ENCODE measurements at places on chromosomes 12 and 14. TPM values are rescaled to one million over a fixed set of nuclear protein-coding genes. Genes with fewer than 3 reads are reported as not detected.

DNA sequence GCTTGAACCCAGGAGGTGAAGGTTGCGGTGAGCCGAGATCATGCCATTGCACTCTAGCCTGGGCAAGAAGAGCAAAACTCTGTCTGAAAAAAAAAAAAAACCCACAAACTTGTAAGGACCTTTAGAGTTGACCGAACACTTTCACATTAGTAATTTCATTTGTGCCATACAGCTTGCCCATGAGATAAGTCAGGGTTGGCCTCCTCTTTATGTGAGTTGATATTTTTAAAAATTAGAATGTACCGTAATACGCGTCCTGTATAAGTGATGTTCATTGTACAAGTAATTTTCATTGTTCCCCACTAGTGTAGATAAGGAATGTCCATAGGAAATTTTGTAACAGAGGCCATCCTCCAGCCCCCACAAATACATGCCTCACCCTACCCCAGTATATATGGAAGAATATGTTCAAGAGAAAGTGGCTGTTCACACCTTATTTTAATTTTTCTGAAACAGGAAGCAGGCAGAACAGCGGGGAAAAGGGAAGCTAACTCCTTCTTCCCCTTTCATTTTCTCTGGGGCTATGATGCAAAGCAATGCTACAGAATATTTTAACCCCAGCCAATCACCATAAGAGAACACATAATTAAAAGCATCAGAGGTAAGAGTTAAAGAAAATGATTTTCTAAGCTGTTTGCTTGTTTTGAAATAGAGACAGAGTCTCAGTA is 31.9 kb upstream of the HIF1A start:
- no peak for DNase-seq
- peaks cover 5% of the 10 kb centered on the region for H3K4me1 ChIP-seq
- H3K27ac ChIP-seq = no peak overlapping the region
- no peaks in the 10 kb centered on the region for H3K36me3 ChIP-seq
- no peaks in the 10 kb centered on the region for H3K27me3 ChIP-seq
- no peak overlapping the region for H3K4me3 ChIP-seq

DNA sequence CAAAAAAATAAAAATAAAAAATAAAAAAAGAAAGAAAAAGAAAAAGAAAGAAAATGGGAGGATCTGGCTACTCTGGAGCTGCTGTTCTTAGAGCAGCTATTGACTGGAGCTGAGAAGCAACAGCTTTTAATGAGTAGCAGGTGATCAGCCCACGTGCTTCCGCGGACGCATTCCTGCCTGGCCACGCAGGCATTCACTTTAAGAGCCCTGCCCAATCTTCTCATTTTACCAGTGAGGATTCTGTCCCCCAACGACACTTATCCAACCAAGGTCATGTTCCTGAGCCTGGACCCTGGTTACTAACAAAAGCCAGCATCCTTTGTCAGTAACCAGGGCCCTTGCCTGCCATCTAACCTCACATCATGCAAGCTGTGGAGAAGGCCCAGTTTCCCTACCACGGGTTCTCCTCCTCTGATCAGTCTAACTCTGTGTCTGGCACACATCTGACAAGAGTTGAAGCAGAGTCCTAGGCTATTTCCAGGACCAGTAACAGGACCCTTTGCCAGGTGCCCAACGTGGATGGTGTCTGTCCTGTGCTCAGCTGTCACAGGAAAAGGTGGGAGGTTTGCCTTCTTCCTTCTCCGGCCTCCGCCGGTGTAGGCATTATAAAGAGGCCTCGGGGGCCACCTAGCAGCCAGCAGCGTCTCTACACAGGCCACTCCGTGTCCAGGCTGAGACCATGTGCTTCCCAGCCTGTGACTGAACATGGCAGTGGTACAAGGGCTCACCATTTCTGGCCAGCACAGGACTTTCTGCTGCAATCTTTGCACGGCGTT is 60.9 kb upstream of the GPATCH2L start:
- H3K27ac ChIP-seq = no peak overlapping the region
- H3K27me3 ChIP-seq = no peaks in the 10 kb centered on the region
- H3K36me3 ChIP-seq = no peaks in the 10 kb centered on the region
- no peak overlapping the region for H3K4me3 ChIP-seq
- no peaks in the 10 kb centered on the region for H3K4me1 ChIP-seq

The RNASE11 gene
- not detected for total RNA-seq

DNA sequence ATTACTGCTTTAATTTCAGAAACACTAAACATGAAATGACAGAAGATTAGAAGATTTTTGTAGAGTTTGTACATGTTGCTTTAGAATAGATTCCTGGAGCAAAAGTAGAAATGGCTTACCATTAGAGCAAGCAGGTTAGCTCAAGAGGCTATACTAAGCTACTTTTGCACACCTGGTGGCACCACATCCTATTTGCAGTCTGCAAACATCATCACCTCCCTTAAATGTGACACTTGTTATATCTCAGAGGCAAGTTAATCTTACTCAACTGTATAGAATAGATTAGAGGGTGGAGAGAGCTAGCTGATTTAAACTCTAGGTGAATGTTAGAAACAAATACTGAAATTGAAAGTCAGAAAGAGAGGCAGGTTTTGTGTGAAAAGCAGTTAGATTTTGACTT is 30.7 kb upstream of the OR4E1 start:
- no peaks in the 10 kb centered on the region for H3K27me3 ChIP-seq
- H3K4me3 ChIP-seq = no peak overlapping the region
- H3K4me1 ChIP-seq = no peaks in the 10 kb centered on the region
- DNase-seq = no peak

DNA sequence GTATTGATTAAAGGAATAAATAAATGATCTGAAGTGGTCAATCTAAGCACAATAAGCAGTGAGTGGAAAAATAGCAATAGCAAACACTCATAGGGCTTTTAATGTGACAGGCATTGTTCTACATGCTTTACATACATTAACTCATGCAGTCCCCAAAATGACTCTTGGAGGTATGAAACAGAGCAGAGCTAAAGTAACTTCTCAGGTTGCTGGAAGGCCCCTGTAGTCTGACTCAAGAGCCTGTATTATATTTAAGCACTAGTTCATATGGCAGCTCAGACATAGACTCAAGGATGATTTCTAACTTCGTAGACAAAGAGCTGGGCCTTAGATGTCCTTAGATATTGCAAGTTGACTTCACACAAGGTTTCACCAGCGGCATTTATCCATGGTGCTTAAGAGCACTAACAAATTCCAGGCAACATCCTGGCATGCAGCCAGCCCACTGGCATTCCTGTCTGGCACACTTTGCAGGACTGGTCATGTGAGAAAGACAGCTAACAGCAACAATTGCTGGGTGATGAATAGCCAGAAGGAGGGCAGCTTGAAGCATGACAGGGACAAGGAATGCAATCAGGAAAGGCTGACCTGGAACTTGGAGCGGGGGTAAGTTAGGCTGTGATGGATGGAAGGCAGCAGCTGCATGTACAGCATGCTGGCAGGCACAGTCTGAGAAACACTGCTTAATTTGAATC is 22.9 kb upstream of the KTN1 start:
- no peaks in the 10 kb centered on the region for H3K4me1 ChIP-seq
- no peak for DNase-seq
- no peak overlapping the region for H3K4me3 ChIP-seq
- no peak overlapping the region for H3K27ac ChIP-seq
- no peaks in the 10 kb centered on the region for H3K36me3 ChIP-seq

The PRR4 gene
- not detected for total RNA-seq

The C14orf39 gene
- total RNA-seq = 7.9 TPM

The CLEC1A gene
- 13.2 TPM for total RNA-seq

- peak overlapping the region; percentile 56 for H3K4me3 ChIP-seq
- H3K36me3 ChIP-seq = no peaks in the 10 kb centered on the region
- H3K27me3 ChIP-seq = no peaks in the 10 kb centered on the region
- no peak overlapping the region for H3K27ac ChIP-seq
- no peak for DNase-seq
Observed at GRCh38 chr14:104116756-104117340, 21.5 kb upstream of the KIF26A start.

- no peaks in the 10 kb centered on the region for H3K27me3 ChIP-seq
- H3K27ac ChIP-seq = no peak overlapping the region
- DNase-seq = no peak
- peaks cover 6% of the 10 kb centered on the region for H3K36me3 ChIP-seq
- no peak overlapping the region for H3K4me3 ChIP-seq
Observed at GRCh38 chr14:75435473-75435872, 7.7 kb downstream of the JDP2 start.

DNA sequence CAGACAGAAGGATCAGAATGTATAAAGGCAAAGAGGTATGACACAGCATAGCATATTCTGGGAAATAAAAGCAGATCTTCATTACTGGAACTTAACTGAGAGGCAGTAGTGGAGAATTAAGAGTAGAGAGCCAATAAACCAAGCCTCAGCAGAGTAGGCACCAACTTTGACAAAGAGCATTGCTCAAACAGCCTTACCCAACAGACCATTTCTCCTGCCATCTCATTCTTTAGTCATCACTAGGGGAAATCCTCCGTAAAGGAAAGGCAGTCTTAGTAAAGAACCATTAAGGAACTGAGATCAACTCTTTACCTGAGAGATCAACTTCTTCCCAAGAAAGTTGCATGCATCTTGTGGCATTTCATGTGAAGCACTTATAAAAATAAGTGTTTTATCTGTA is 36.6 kb downstream of the SENP1 start:
- H3K36me3 ChIP-seq = peaks cover 24% of the 10 kb centered on the region
- no peak for DNase-seq
- H3K4me1 ChIP-seq = no peaks in the 10 kb centered on the region
- no peak overlapping the region for H3K4me3 ChIP-seq
- H3K27me3 ChIP-seq = no peaks in the 10 kb centered on the region
- H3K27ac ChIP-seq = no peak overlapping the region

DNA sequence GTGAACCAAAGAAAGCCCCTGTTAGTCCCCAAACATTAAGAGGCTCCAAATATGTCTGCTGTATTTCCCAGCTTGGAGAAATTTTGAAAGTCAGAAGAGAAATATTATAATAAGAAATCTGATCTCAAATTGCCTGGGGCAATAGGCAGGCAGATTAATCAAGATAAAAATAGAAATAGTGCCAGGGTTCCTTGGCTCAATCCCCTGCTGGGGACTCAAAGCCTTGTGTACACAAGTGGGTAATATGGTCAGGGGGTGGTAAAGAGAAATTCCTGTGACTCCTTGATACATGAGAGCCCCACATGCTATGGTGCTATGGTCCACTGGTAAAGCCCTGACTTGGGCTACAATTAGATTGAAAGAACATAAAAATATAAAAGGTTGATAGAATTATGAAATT is 41.3 kb upstream of the ARID2 start:
- no peak overlapping the region for H3K4me3 ChIP-seq
- no peak for DNase-seq
- no peaks in the 10 kb centered on the region for H3K36me3 ChIP-seq
- H3K27ac ChIP-seq = no peak overlapping the region
- no peaks in the 10 kb centered on the region for H3K4me1 ChIP-seq

The DYNLL1 gene
- 216 TPM for total RNA-seq

DNA sequence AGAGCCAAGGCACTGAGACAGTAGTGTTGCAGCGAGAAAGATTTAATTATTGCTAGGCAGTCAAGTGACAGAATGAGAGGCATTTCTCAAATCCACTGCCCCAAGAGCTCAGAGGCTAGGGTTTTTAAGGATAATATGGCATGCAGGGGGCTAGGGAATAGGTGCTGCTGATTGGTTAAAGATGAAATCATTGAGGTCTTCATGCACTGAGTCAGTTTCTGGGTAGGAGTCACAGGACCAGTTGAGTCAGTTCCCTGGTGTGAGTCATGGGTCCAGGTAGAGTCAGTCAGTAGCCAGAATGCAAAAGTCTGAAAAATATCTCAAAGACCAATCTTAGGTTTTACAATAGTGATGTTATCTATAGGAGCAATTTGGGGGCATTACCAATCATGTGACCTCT is 323.8 kb downstream of the RGS6 start:
- H3K4me3 ChIP-seq = no peak overlapping the region
- DNase-seq = no peak
- H3K4me1 ChIP-seq = no peaks in the 10 kb centered on the region
- H3K27ac ChIP-seq = no peak overlapping the region

The GLS2 gene
- total RNA-seq = not detected

The LRRC9 gene
- total RNA-seq = not detected

DNA sequence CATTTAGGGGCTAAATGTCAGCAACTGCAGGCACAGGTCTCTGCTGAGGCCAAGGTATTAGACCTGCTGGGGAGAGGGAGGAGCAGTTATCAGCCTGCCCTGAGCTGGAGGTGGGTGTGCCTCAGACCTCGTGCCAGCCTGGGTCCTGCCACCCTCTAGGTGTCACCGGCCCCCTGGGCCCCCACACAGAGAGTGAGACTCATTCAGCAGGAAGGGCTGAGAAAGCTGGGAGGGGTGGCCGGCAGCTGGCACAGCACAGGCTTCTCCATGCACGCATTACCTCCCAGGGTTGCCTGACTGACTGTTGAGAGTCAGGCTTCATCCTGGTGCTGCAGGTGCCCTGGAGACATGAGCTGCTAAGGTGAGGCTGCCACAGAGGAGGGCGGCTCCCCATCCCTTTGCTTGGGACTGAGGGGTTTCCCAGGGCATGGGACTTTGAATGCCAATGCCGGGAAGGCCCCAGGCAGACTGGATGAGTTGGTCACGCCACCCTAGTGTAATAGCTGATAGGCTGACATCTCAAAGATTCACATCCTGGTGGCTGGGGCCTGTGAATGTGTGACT is 75.3 kb upstream of the C14orf180 start:
- no peaks in the 10 kb centered on the region for H3K4me1 ChIP-seq
- H3K27ac ChIP-seq = no peak overlapping the region
- H3K4me3 ChIP-seq = no peak overlapping the region
- no peaks in the 10 kb centered on the region for H3K27me3 ChIP-seq
- no peak for DNase-seq
- no peaks in the 10 kb centered on the region for H3K36me3 ChIP-seq

GRCh38 chr12:26374934-26375680 is 179.7 kb downstream of the SSPN start:
- H3K36me3 ChIP-seq = no peaks in the 10 kb centered on the region
- H3K4me1 ChIP-seq = no peaks in the 10 kb centered on the region
- DNase-seq = no peak

The TUNAR gene
- total RNA-seq = not detected

- no peaks in the 10 kb centered on the region for H3K27me3 ChIP-seq
- no peaks in the 10 kb centered on the region for H3K36me3 ChIP-seq
- H3K4me3 ChIP-seq = no peak overlapping the region
- H3K27ac ChIP-seq = no peak overlapping the region
Observed at GRCh38 chr14:49447540-49448107, 138.6 kb downstream of the RPS29 start.

GRCh38 chr14:99946652-99947489 is 118.4 kb upstream of the EVL start:
- H3K27ac ChIP-seq = no peak overlapping the region
- peaks cover 6% of the 10 kb centered on the region for H3K36me3 ChIP-seq
- H3K4me3 ChIP-seq = no peak overlapping the region
- no peaks in the 10 kb centered on the region for H3K27me3 ChIP-seq
- peaks cover 3% of the 10 kb centered on the region for H3K4me1 ChIP-seq

The RPAP3 gene
- 8.1 TPM for total RNA-seq

The CDH24 gene
- total RNA-seq = 5.9 TPM

DNA sequence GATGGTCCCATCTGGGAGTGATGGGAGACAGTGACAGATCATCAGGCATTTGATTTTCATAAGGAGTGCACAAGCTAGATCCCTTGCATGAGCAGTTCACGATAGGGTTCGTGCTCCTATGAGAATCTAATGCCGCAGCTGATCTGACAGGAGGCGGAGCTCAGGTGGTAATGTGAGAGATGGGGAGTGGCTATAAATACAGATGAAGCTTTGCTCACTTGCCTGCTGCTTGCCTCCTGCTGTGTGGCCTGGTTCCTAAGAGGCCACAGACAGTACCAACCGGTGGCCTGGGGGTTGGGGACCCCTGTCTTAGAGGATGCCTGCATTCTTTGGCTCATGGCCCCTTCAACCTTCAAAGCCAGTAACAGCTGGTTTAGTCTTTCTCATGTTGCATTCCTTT is 130.3 kb downstream of the PTPN11 start:
- no peak overlapping the region for H3K4me3 ChIP-seq
- no peak overlapping the region for H3K27ac ChIP-seq
- no peak for DNase-seq
- no peaks in the 10 kb centered on the region for H3K27me3 ChIP-seq
- H3K4me1 ChIP-seq = no peaks in the 10 kb centered on the region

The FGF6 gene
- not detected for total RNA-seq
